ENCODE measurements at places on chromosomes 5 and 9.
A peak's percentile ranks its signal among the peaks of the same experiment; 100 is the strongest.

DNA sequence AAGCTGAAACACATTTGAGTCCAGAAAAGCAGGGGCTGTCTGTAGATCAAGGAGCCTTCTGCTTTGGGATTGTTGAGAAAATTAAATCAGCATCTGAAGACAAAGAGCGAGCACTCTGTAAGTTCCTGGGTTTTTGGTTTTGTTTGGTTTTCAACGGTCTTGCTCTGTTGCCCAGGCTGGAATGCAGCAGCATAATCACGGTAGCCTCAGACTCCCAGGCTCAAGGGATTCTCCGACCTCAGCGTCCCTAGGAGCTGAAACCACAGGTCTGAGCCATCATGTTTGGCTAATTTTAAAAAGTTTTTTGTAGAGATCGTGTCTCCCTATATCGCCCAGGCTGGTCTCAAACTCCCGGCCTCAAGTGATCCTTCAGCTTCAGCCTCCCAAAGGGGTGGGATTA is 266.5 kb upstream of the ADAMTS16 start:
- peaks cover 63% of the 10 kb centered on the region for H3K27me3 ChIP-seq
- no peak overlapping the region for H3K27ac ChIP-seq
- H3K4me1 ChIP-seq: no peaks in the 10 kb centered on the region
- H3K36me3 ChIP-seq: no peaks in the 10 kb centered on the region

- H3K27me3 ChIP-seq: no peaks in the 10 kb centered on the region
- no peaks in the 10 kb centered on the region for H3K4me1 ChIP-seq
- no peak overlapping the region for H3K4me3 ChIP-seq
- H3K36me3 ChIP-seq: peaks cover 6% of the 10 kb centered on the region
- H3K27ac ChIP-seq: no peak overlapping the region
Measured at GRCh38 chr9:7879551-7880245, 80.1 kb upstream of the DMAC1 start.

GRCh38 chr5:143893638-143894037 is 81.7 kb downstream of the HMHB1 start:
- no peak overlapping the region for H3K27ac ChIP-seq
- peaks cover 49% of the 10 kb centered on the region for H3K4me1 ChIP-seq
- no peaks in the 10 kb centered on the region for H3K36me3 ChIP-seq
- H3K4me3 ChIP-seq: no peak overlapping the region
- no peaks in the 10 kb centered on the region for H3K27me3 ChIP-seq

DNA sequence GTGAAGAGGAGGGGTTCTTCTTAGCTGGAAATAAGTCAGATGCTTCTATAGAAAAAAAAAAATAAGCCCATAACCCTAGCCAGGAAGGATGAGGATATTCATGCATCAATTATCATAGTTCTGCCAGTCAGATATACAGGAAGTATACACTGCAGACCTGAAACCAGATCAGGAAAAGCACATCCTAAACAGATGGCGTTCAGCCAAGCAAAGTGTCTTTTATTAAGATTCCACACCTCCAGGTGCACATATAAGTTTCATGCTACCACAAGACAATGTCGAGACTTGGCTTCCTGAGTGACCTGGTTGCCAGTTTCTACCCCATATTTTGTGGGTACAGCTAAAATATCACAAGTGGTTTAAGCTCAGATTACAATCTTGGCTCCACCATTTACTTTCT is 108.3 kb downstream of the CETN3 start:
- no peaks in the 10 kb centered on the region for H3K36me3 ChIP-seq
- H3K27me3 ChIP-seq: peaks cover 3% of the 10 kb centered on the region
- peaks cover 9% of the 10 kb centered on the region for H3K4me1 ChIP-seq
- no peak overlapping the region for H3K4me3 ChIP-seq
- no peak for DNase-seq

DNA sequence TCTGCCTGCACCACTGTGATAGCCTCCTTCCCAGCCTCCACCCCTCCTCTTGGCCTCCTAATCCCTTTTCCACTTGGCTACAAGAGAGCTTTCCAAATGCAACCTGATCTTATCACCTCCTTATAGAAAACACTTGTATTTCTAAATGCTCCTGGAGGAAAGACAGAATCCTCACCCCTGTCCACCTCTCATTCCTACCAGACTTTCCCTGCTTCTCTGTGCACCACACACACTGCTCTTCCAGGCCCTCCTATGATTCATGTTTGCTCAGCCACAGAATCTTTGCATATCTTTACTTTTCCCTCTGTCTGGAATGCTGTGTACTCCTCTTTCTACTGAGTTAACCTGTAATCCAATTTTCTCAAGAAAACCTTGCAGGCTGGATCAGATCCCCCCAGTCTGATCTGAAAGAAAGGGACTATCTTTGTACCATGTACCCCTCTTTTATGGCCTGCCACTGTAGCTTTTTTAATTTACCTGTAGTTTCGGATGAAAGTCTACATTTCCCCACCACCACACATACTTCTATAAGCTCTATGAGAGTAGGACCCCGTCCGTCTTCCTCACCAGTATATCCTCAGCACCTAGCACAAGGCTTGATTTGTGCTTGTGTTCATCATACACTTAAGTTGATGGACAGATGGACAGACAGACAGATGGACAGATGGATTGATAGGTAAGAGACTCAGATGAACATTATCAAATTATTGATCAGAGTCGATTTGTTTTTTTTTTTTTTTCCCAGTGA is 95.3 kb downstream of the GALNT10 start:
- H3K4me1 ChIP-seq: peaks cover 39% of the 10 kb centered on the region
- no peak for DNase-seq
- H3K36me3 ChIP-seq: no peaks in the 10 kb centered on the region
- H3K4me3 ChIP-seq: no peak overlapping the region

GRCh38 chr9:104118916-104119315 is 24.8 kb downstream of the SMC2 start:
- no peaks in the 10 kb centered on the region for H3K4me1 ChIP-seq
- H3K36me3 ChIP-seq: peaks cover 31% of the 10 kb centered on the region
- no peak overlapping the region for H3K4me3 ChIP-seq
- no peaks in the 10 kb centered on the region for H3K27me3 ChIP-seq
- no peak for DNase-seq

DNA sequence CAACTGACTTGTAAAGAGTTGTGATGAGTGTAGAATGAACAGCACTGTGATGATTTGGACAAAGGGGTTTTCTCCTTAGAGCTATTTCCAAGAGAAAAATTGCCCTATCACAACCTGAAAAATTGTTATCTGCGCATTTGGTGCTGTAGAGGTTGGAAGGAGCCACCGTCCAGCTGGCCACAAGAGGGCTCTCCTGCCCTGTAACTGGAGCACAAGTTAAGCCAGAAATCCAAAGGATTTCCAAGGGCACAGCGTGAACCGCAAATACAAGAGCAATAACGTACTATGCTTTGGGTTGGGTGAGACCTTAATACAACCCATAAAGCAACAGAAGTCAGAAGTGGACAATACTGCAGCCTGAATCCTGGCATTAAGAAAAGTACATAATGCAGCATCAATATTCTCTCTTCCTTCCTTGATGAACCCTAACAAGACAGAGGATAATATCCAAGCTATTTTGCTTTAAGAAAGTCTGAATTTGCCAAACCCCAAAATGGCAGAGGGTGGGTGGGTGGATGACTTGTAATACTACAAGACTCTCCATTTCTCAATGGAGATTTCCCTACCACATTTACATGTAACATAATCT is 56.8 kb upstream of the SMIM32 start:
- DNase-seq: no peak
- H3K36me3 ChIP-seq: no peaks in the 10 kb centered on the region
- H3K27ac ChIP-seq: no peak overlapping the region
- peaks cover 2% of the 10 kb centered on the region for H3K4me1 ChIP-seq

- no peaks in the 10 kb centered on the region for H3K36me3 ChIP-seq
- H3K4me1 ChIP-seq: peaks cover 12% of the 10 kb centered on the region
- H3K4me3 ChIP-seq: no peak overlapping the region
- peaks cover 23% of the 10 kb centered on the region for H3K27me3 ChIP-seq
Measured at GRCh38 chr5:169945831-169946261, 34.4 kb downstream of the INSYN2B start.

DNA sequence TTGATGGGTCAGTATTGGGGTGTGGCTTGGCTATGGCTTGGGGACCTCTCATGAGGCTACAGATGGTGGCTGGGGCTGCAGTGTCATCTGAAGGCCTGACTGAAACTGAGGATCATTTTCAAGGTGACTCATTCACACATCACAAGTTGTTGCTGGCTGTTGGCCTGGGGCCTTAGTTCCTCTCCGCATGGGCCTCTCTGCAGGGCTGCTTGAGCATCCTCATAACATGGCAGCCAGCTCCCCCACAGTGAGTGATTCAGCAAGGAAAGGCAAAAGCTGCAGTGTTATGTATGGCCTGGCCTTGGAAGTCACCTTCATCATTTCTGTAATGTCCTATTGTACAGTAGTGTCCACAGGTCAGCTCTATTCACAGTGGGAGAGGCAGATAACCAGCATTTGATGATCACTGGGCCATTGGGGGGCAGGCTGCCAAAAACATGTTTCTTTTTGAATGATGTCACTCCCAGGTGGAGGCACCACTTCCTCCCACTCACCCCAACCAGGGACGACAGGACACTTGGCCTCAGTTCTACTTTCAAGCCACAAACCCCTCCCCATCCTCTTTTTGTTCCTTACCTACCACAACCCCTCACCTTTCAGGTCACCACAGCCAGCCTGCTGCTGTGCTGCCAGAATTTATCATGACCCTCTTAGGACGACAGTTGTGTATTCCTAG is 14.4 kb downstream of the FGD3 start:
- H3K27me3 ChIP-seq: no peaks in the 10 kb centered on the region
- no peak overlapping the region for H3K4me3 ChIP-seq
- H3K4me1 ChIP-seq: peaks cover 17% of the 10 kb centered on the region
- H3K36me3 ChIP-seq: no peaks in the 10 kb centered on the region

DNA sequence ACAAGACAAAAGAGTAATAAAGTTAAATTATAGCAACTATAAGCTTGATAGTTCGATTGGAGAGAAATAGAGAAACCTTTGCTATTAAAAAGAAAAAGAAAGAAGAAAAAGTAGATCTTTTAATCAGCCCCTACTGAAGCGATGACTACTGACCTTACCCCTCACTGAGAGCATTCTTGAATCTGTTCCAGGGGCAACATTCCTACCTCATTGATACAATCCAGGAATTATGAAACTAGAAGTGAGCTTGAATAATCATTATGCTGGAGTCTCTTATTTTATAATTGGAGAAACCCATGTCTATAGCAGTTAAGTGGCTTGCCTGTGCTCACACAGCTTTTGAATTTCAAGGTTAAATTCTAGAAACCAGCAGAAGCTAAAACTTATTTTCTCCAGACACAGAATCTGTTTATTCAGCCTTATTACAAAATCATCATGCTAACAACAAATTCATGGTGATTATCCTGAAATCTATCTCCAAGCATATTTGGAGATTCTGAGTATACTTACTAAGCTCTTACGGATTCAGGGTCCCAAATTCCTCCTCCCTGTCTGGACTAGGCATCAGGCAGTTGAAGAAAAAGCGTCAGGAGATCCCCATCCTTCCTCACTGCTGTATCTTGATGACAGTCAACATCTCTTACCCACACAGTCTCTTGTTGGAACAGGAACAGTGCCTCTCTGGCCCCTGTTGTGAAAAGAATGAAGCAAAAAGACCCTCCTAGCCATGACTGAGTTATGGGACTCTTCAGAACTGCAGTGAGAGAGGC is 547.6 kb upstream of the WWC1 start:
- no peak for DNase-seq
- H3K27ac ChIP-seq: peak overlapping the region; percentile 64
- H3K36me3 ChIP-seq: no peaks in the 10 kb centered on the region

- H3K4me1 ChIP-seq: no peaks in the 10 kb centered on the region
- no peaks in the 10 kb centered on the region for H3K27me3 ChIP-seq
- no peak overlapping the region for H3K27ac ChIP-seq
- H3K36me3 ChIP-seq: no peaks in the 10 kb centered on the region
- no peak for DNase-seq
- no peak overlapping the region for H3K4me3 ChIP-seq
Measured at GRCh38 chr9:122039234-122039633, 53.9 kb downstream of the TTLL11 start.

- H3K27ac ChIP-seq: no peak overlapping the region
- DNase-seq: no peak
- no peak overlapping the region for H3K4me3 ChIP-seq
- H3K36me3 ChIP-seq: no peaks in the 10 kb centered on the region
Measured at GRCh38 chr9:129675620-129676019, 10.2 kb downstream of the PRRX2 start.

GRCh38 chr5:130545291-130545690 is 619.8 kb downstream of the HINT1 start:
- H3K4me1 ChIP-seq: no peaks in the 10 kb centered on the region
- H3K27me3 ChIP-seq: no peaks in the 10 kb centered on the region
- no peak overlapping the region for H3K4me3 ChIP-seq
- no peaks in the 10 kb centered on the region for H3K36me3 ChIP-seq
- DNase-seq: no peak
- H3K27ac ChIP-seq: no peak overlapping the region

DNA sequence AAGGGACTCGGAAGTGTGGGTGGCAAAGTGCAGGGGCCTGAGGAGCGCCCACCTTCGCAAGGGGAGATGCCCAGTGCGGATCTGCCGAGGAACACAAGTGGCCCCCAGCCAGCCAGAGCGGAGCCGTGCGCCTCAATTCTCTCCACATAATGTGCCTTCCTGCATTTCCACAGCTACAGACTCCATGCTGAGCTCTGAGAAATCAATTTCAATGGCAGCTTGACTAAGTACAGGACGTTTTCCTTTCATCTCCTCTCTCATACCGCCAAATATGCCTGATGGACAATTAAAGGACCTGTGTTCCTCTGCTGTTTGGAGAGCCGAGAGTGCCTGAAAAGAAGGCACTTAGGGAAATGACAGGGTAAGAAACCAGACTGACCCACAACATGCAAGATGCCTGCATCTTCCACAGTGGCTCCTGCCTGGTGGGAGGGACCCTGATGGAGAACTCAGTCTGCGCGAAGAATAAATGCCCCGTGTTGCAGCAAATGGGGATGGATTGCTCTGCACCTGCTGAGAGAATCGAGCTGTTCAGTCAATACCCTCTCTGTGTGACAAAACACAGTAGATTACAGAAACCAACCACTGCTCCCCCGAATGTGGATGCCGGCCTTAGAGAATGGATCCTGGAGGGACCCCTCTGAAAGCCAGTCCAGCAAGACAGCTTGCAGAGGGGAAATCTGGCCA is 38.6 kb upstream of the OLFM1 start:
- peak; percentile 34 for DNase-seq
- no peak overlapping the region for H3K27ac ChIP-seq
- H3K27me3 ChIP-seq: peaks cover 38% of the 10 kb centered on the region
- H3K36me3 ChIP-seq: no peaks in the 10 kb centered on the region

DNA sequence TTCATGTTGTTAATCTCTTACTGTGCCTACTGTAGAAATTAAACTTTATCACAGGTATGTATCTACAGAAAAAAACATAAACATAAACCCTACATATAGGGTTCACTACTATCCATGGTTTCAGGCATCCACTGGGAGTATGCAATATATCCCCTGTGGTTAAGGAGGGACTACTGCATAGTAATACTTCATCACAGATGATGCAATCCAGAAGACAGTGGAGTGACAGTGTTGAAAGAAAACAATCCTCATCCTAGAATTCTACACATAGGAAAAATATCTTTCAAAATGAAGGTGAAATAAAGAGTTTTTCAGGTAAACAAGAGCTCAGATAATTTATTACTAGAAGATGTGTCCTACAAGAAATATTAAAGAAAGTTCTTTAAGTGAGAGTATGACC is 105.9 kb downstream of the HOMER1 start:
- no peak overlapping the region for H3K27ac ChIP-seq
- no peak overlapping the region for H3K4me3 ChIP-seq
- DNase-seq: no peak
- peaks cover 50% of the 10 kb centered on the region for H3K36me3 ChIP-seq
- no peaks in the 10 kb centered on the region for H3K4me1 ChIP-seq
